ENCODE measurements at places on chromosomes 7 and 10.
A peak's percentile ranks its signal among the peaks of the same experiment; 100 is the strongest.

DNA sequence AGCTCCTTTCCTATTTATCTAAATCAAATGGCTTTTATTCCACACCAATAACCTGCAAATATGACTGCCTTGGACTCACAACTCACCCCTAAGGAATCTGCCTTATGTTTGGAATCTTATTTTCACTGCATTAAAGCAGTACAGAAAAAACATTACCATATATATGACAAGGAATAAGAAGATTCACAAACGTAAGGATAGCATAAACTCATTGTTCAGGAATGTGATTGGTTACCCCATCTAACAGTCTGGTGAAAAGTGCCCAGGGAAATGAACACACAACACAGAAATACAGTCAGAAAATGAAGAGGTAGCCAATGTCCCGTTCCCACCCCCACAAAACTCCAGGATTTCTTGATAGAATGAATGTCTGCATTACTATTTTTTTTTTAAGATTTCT, 2.0 kb downstream of the PPP3CB start:
- DNase-seq: peak; percentile 48

GRCh38 chr10:27663621-27664020, 82.0 kb downstream of the MKX start:
- DNase-seq: no peak

DNA sequence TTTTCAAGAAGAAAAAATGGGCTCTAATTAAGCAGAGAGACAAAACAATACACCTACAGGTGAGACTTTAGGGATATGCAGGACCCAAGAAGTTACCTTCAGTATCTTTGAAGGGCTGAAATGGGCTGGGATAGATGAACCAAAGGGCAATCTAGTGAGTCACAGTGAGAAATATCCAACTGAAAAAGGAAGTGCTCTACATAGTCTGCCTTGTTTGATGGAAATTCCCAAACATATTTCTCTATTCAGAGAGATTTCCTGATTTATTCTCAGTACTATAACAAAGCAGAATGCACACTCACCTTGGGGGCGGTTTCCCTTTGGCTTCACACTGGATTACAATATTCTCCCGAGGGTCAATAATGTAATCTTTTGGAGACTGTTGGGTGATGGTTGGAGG, 104.1 kb upstream of the LAMB4 start:
- DNase-seq: no peak

DNA sequence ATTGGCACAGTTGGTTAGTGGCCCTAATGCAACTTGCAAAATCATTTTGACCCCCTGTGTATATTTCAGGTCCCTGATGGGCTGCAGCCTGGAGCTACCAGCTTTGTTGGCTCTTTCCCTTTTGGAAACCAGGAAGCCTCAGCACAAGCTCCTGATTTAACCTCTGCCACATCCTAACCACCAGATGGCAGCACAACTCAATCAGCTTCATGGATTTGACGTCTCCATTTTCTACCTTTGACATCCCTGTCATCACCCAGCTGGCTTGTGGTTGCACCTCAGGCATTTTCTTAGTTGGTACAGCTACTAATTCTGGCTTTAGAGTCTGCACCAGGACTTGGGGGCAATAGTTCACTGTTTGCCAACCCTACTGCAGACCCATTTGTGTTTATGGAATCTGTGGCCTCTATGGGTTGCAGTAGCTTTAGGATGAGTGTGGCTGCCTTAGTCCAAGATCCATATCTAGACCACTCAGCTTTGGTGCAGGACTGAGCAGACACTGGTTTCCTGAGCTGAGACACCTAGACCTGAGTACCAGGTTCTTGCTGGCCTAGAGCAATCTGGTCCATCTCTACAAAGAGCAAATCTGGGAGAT, 456.2 kb downstream of the REEP3 start:
- DNase-seq: peak; percentile 21

GRCh38 chr10:73167458-73167782, 388 bp downstream of the ECD start:
- DNase-seq: no peak

GRCh38 chr10:75353183-75353582, 48.4 kb downstream of the ZNF503 start:
- DNase-seq: no peak

- no peak for DNase-seq
These were observed 81.0 kb downstream of the RNF216 start for GRCh38 chr7:5700391-5700985.

GRCh38 chr10:21687266-21688008, 153.4 kb downstream of the MLLT10 start:
- DNase-seq: peak; percentile 25

DNA sequence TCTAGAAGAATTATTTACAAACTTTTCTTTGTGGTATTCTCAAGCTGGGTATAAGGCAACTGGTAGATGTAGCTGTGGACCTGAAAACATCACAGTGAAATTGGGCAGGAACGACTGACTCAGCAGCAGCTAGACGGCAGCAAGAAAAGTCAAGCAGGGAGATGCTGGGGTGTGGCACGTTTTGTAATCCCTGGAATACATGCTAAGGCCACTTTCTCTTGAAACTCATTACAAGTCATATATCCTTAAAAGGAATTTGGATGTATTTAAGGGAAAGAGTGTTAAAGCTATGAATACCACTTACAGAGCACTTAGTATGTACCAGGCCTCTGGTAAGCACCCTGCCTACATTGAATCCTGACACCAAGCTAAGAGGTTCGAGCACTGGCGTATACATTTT, 17.4 kb downstream of the BEND7 start:
- no peak for DNase-seq

DNA sequence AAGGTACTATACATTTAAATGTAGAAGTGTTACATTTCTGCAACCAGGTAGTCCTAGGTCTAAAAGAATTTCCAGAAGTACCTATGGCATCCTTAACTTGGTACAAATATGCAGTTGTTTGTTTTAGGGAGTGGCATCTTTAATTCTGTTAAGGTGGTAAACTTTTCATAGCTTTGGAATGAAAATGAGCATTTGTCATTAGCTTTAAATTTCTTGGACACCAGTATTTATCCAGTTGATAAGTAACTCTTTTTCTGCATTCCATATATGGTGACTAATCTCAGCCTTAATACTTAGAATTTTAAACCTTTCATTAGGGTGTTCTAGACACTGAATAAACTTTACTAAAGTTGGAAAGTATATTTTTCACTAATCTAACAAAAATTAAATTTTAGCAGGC, 10.8 kb downstream of the SLF2 start:
- DNase-seq: no peak

DNA sequence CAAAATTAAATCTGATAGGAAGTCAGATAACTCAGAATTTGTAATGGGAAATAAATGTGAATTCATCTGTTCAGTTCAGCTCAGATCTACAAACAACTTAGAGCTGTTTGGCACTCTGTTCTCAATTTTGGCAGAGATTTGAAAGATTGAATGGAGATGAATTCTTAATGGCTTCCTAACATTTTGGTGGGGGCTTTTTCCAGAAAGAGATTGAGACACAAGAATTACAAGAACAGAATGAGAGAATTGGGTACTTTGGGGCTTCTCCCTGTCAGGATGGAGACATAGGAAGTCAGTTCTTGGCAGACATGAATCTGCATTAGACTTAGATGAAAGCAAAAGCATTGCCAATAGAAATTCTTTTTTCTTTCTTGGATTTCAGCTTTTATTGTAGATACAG, 39.0 kb upstream of the PTPRZ1 start:
- DNase-seq: no peak

DNA sequence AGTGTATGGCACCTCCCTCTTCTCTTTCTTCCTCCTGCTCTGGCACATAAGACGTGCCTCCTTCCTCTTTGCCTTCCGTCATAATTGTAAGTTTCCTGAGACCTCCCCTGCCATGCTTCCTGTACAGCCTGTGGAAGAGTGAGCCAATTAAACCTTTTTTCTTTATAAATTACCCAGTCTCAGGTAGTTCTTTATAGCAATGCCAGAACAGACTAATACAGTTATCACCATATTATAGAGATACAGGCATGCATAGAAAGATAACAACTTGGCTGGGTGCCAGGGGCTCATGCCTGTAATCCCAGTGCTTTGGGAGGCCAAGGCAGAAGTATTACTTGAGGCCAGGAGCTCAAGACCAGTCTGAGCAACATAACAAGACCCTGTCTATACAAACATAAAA, 53.2 kb downstream of the GCC1 start:
- no peak for DNase-seq

GRCh38 chr10:11493646-11494045, 117.8 kb downstream of the USP6NL start:
- no peak for DNase-seq

- DNase-seq: no peak
These were observed 1.7 kb downstream of the VPS37D start for GRCh38 chr7:73669288-73669701.

- no peak for DNase-seq
These were observed 27.1 kb downstream of the NMT2 start for GRCh38 chr10:15141136-15142054.

- DNase-seq: no peak
These were observed 189.1 kb downstream of the DGKI start for GRCh38 chr7:137657476-137658189.

GRCh38 chr7:96205665-96206064, 116.2 kb downstream of the SLC25A13 start:
- no peak for DNase-seq

- DNase-seq: no peak
These were observed 1.1 kb downstream of the EPHA1 start for GRCh38 chr7:143407287-143408251.

- DNase-seq: peak; percentile 13
These were observed 50.9 kb upstream of the UNC5B start for GRCh38 chr10:71161425-71161824.

DNA sequence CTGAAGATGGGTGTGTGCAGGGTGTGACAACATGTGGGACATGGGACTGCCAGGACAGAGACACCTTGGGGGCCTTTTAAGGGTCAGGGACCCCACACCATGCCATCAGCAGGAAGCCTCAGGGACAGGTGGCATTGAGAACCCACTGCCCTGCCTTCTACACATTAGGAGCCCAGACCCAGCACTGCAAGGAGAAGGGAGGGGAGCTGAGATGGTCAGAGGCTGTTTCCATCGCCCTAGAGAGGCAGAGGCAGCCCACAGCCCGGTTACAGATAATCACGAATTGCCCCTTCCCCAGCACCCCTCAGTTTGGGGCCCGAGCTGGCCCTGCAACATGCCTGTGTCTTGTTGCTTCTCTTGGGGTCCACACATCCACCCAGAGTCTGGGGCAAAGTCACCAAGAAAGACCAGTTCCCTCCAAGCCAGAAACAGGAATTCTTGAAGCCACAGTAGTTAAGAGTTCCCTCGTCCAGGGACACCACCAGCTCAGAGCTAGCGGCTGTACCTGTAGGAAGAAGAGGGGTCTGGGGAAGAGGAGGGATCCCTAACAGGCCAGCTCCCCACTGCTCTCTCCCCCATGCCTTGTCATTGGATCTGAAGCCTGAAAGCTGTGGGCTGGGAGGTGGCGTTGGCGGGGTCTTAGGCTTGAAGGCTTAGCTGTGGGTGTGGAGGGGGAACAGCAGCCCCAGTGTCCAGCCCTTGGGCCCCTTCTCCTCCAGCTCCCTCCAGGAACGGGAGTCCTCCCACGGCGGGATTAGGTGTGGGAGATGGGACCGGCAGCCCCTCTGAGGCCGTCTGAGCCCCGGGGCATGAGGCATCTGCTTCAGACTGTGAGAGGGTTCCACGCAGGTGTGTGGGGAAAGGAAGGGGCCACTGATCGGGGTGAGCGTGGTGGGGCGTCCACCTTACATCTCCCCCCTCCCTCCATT, 44.8 kb upstream of the ELFN1 start:
- no peak for DNase-seq

GRCh38 chr7:90738249-90738648, 142.1 kb downstream of the CDK14 start:
- no peak for DNase-seq

GRCh38 chr10:24843256-24843655, 109.2 kb downstream of the PRTFDC1 start:
- no peak for DNase-seq

DNA sequence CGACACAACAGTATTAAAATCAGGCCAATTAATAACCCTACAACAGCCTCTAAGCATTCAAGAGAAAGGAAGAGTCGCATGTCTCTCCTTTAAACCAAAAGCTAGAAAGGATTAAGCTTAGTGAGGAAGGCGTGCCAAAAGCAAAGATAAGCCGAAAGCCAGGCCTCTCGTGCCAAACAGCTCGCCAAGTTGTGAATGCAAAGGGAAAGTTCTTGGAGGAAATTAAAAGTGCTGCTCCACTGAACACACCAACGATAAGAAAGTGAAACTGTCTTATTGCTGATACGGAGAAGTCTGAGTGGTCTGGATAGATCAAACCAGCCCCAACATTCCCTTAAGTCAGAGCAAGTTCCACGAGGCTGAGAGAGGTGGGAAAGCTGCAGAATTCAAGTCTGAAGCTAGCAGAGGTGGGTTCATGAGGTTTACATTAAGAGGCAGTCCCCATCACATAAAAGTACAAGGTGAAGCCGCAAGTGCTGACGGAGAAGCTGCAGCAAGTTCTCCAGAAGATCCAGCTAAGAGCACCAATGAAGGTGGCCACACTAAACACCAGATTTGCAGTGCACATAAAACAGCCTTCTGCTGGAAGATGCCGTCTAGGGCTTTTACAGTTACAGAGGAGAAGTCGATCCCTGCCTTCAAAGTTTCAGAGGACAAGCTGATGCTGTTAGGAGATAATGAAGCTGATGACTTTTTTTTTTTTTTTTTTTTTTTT, 194.8 kb downstream of the MAD1L1 start:
- peak; percentile 33 for DNase-seq

GRCh38 chr10:78672918-78673317, 395.8 kb upstream of the ZMIZ1 start:
- DNase-seq: no peak

DNA sequence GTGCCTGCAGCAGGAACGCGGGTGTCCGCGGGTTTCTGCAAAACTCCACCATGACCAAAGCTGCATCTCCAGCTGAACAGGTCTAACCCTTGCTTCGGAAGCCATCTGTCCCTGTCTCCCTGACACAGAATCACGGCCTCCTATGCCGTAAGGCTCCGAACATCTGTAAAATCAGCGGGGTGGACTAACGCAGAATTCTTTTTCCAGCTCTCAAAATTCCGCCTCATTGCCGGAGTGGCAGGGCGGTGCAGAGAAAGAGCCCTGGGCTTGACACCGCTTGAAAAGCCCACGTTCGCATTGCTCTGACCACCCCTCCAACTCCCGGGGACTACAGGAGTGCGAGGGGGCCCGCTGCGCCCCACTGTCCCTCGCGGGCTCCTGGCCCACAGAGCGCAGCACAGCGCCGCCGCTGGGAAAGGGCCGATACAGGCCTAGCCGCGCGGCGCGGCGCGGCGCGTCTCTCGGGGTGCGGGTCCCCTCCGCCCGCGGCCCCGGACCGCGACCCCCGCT, 409 bp downstream of the DNMBP start:
- DNase-seq: peak; percentile 75

GRCh38 chr10:3042589-3042988, 24.8 kb upstream of the PFKP start:
- DNase-seq: no peak

DNA sequence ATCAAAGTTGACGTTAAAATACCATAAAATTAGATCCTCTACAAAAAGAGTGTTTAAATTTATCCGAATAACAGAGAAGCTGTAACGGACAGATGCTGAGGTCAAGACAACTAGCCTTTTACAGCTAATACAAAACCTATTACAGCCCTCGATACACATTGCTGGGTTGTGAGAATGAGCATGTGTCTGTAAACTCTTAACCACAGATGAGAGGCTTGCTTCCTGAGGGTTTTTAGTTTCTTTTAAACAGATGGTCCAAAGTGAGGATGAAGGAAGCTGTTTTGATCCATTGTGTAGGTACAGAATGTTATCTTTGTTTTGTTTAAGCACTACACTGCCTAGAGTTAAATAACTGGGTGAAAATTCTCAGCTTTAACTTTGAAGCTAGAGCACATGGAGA, 578.2 kb downstream of the PARD3 start:
- peak; percentile 61 for DNase-seq

Measured in mesenchymal stem cell (in vitro differentiated cells and primary cell).